Stimulated activated CD4-positive, alpha-beta T cell treated with anti-CD3 and anti-CD28 coated beads, Interleukin-12 subunit alpha, Interleukin-12 subunit beta, amount 100 ng/mL, for 48 hours (primary cell): ENCODE measurements at places on chromosomes 12 and 14.

DNA sequence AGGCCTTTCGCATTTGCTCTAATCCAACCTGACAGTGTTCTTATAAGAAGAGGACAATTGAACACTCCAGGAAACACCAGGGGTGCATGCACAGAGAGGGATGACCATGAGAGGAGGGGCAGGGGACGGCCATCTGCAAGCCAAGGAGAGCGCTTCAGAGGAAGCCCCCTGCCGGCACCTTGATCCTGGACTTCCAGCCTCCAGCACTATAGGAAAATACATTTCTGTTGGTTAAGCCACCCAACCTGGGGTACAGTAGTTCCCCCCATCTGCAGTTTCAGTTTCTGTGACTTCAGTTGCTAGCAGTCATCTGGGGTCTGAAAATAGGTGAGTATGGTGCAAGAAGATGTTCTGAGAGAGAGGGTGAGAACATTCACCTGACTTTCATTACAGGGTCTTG, 64.7 kb downstream of the CLMN start:
- no peak for DNase-seq

DNA sequence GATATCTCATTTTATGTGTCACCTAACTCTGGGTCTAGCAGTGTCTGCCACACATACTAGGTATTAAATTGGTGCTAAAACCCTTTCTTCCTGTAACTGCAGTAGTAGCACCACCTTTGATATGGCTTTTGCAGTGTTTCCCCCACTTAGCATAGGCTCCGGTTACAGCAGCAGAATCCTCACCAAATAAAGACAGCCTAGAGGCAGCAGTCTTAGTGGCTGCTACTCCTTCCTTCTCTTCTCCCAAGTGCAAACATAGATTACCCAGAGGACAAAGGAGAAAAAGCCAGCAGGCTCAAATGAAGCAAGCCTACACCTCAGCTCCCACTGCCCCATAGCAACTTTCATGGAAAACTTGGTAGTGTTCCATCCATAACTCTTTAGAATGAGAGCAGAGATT, 30.1 kb upstream of the ABCC9 start:
- DNase-seq = no peak

DNA sequence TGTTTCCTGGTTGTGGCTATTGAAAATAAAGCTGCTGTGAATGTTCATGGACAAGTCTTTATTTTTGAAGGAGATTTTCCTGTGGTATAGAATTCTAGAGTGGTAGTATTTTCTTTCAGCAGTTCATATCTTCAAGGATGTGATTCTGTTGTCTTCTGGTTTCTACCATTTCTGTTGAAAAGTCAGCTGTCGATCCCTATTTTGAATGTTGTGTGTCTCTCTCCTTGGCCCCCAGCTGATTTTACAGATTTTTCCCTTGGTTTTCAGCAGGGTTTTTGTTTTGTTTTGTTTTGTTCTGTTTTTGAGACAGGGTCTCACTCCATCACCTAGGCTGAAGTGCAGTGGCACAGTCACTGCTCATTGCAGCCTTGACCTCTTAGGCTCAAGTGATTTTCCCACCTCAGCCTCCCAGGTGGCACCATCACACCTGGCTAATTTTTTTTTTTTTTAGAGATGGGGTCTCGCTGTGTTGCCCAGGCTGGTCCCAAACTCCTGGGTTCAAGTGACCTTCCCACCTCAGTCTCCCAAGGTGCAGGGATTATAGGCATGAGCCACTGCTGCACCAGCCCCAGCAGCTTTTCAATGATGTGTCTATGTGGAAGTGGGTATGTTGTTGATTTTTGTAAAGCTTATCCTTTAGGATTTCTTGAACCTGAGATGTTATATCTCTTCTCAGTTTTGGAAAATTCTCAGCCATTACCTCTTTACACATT, 28.1 kb downstream of the CFAP251 start:
- DNase-seq = no peak

- no peak for DNase-seq
Measured at GRCh38 chr12:62530596-62530995, 64.0 kb downstream of the MON2 start.

DNA sequence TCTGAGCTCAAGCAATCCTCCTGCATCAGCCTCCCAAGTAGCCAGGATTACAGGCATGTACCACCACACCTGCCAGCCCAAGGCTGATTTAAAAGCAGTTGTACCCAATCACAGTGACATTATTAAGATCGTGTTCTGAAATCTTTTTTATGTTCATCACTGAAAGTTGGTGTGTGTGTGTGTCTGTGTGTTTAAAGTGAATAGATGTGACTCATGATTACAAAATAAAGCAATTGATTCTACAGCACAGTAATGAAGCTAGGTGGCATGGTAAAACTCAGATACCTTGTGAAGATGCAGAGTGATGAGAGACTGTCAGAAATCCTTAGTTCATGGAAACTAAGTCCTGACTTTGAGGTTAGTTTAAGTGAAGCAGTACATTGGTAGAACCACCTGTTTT, 74.2 kb upstream of the ATP2B1 start:
- no peak for DNase-seq

- no peak for DNase-seq
Measured at GRCh38 chr12:117970334-117970733, 1.5 kb upstream of the KSR2 start.

- no peak for DNase-seq
Measured at GRCh38 chr12:77725611-77726010, 105.1 kb upstream of the NAV3 start.

DNA sequence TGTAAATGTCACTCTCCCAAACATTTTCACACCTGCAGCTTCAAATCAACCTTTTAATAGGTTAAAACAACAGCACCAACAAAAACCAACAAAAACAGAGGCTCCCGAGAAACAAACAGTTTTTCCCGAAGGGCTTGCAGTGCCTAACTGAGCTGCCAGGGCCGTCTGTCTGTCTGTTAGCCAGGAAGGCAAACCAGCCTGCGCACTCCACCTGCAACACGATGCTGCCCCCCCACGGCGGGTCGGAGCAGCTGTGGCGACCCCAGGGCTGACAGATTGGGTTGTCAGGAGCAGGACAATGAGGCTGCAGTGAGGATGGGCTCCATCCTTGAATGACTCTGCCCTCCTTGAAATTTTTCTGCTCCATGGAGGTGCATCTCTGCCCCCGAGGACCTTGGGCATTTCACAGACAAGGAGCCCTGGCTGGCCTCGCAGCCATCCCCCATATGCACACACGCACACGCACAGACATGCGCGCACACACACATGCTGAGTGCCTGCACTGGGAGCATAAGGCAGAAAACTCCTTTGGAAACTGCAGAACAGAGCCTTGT, 2.6 kb downstream of the RTL1 start:
- DNase-seq = no peak

DNA sequence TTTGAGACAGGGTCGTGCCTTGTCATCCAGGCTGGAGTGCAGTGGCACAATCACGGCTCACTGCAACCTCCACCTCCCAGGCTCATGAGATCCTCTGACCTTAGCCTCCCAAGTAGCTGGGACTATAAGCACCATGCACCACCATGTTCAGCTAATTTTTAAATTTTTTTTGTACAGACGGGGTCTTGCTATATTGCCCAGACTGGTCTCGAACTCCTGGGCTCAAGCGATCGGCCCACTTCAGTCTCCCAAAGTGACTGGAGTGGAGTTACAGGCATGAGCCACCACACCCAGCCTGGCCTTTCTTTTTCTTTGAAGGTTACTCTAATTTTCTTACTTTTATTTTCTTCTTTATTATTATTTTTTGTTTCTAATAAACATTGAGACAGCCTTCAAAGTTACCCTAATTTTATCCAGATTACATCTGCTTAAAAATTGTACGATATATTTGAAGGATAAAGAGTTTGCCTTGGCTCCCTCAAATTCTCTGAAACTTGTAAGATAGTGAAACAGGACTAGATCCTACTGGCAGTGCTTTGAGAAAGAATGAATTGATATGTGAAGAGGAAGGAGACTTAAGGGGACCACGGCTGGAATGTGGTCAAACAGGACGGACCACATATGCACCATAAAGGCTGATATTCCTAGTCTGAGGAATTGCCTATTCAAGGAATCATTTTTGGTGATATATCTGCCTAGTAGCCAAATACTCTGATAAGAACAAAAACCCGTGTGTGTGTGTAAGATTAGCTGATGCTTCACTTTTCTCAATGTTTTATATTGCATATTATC, 14.1 kb upstream of the SINHCAF start:
- DNase-seq = no peak
